ENCODE measurements at places on chromosomes 13 and 19.

GRCh38 chr19:10896851-10897526 lies 25.6 kb downstream of the CARM1 start:
- DNase-seq, result no peak

GRCh38 chr19:13430790-13431582 lies 75.3 kb downstream of the CACNA1A start:
- DNase-seq, result peak; percentile 73

GRCh38 chr13:23473221-23473620 lies 39.7 kb upstream of the SACS start:
- DNase-seq, result no peak

- no peak for DNase-seq
Measured at GRCh38 chr19:30469774-30470173, 97.6 kb downstream of the ZNF536 start.

GRCh38 chr19:11674067-11674492 lies 64.7 kb downstream of the ZNF823 start:
- no peak for DNase-seq

DNA sequence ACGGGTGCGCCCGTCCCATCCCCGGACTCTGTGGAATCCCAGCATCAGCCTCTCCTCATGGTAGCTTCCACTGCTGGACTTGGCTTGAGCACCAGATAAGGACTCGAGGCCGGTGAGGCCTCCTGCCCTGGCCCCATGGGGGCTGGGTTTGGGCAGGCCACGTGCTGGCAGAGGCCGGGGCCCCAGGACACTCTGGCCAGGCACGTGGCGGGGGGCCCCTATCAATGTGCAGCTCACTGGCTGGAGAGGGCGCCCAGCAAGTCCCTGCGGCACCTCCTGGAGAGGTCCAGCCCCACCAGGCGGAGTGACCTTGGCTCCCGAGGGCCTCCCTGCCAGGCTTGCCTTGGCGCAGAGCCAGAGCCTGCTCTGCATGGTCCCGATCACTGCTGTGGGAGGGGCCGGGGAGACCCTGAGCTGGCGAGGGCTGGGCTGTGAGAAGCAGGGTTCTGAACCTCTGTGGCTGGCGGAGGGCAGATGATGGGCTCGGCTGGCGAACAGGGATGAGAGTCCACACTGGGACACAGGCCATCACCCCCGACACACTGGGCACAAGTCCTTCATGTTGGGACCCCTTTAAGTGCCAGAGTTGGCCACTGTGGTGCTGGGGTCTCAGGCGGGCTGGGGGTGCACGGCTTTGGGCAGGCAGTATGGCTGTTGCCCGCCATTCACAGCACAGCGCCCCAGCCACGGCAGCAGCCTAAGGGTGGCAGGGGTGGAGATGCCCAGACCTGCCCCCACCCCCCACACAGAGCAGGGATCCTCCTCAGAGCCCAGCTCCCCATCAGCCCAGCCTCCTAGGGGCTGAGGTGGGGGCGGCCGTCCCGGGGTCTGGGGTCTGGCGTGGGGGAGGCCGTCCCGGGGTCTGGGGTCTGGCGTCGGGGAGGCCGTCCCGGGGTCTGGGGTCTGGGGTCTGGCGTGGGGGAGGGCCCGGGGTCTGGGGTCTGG lies 19.1 kb downstream of the CEBPG start:
- no peak for DNase-seq

- DNase-seq, result no peak
Measured at GRCh38 chr13:88895261-88895941, 1224.2 kb downstream of the SLITRK5 start.

- no peak for DNase-seq
Measured at GRCh38 chr19:29685326-29685725, 20.1 kb downstream of the PLEKHF1 start.

DNA sequence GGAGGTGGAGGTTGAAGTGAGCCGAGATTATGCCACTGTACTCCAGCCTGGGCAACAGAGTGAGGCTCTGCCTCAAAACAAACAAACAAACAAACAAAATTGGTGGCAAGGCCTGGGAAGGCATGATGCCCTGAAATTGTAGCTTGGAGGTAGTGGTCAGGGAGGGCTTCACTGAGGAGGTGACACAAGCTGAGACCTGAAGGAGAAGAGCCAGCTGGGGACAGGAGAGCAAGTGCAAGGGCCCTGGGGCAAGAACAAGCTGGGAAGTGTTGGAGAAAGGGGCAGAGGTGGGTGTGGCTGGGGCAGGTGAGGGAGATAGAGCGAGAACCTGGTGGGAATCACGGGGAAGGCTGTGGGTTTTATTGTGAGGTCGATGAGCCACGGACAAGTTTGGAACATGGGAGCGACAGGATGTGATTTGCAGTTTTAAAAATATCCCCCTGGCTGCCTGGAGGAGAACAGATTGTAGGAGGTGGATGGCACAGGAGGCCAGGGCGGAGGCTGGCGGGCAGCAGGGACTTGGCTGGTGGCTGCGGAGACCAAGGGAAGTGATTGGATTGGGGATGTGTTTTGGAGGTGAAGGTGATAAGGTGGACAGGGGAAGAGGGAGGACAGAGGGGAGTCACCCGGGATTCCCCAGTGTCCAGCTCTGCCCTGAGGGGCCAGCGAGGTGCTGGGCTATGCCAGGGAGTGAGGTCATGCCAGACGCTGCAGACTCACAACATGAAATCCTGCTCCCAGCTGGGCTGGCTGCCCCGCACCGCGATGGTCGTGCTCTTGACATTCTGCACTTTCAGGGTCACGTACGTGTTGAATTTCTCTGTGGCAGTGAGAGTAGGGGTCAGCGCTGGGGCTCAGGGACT lies 14.0 kb downstream of the UNC13A start:
- DNase-seq, result no peak

DNA sequence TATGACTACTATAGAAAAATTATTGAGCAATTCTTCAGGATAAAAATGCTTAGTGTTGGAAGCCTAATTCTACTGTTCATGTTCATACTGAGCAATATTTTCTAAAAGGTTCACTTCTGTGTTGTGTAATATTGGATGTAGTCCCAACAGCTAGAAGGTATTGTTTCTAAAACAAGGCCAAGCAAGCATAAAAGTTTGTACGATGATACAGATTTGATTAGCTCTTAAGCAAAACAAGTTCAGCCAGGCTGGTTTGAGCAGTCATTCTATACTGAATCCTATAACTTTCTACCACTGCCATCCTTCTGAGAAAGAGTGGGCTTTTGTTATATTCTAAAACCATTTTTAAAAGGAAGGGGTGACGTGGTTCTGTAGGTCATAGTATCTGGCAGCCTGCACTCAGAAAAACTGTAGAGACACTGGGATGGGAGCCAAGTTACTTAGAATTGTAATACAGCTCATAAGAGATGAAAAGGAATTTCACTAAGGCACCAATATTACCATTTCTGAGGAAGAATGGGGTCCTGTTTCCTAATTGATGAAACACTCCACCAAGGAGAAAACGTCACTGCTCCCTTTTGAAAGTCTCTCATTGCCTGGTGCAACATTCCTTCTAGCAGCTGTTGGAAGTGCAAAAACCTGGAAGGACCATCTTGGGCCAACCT lies 275.0 kb upstream of the DACH1 start:
- DNase-seq, result no peak

DNA sequence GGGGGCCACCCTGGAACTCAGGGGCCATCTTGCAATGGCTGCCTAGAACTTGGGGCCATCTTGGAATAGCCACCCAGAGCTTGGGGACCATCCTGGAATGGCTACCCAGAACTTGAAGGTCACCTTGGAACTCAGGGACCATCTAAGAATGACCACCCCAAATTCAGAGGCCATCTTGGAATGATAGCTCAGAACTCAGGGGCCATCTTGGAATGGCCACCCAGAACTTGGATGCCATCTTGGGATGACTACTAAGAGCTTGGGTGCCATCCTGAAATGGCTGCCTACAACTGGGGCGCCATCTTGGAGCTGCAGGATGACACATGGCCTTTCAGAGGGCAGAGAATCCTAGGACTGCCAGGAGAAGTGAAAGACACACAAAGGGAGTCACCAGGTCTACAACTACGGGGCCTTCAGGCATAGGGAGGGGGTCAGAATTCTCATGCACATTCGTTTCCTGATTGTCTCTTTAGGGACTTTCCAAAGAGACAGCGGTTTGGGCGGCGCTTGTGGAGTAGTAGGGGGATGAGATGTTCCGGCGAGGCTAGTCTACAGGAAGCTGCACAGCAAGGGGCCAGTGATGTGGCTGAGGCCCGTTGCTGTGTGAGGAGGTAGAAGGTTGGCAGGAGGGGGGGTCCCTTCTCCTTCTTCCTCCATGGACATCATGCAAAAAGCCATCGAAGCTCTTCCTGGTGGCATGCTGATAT lies 125.0 kb downstream of the IER2 start:
- DNase-seq, result peak; percentile 25

All from activated CD8-positive, alpha-beta T cell treated with anti-CD3 and anti-CD28 coated beads for 36 hours (primary cell).